ENCODE measurements at places on chromosomes 7 and 10.

- peak; percentile 2 for DNase-seq
Measured at GRCh38 chr7:19404912-19405329, 259.7 kb upstream of the FERD3L start.

DNA sequence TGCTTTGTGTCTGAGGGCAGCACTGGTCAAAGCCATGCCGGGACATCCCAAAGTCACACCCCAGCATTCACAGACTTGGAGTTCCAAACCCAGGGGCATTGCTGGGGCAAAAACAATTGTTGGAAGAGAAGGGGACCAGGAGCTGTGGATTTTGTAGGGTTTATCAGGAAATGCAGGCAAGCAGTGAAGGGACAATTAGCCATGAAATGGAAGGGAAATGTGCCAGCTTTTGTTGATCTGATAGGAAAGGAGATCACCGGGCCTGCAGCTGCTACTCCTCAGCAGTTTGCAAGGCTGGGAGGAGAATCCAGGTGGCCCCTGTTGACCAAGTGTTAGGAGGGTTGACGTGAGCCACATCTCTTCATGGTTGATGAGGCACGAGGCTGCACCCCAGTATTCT is 2.5 kb upstream of the BRI3 start:
- no peak for DNase-seq

GRCh38 chr7:151008511-151009323 is 15.6 kb downstream of the ATG9B start:
- DNase-seq, result peak; percentile 60

DNA sequence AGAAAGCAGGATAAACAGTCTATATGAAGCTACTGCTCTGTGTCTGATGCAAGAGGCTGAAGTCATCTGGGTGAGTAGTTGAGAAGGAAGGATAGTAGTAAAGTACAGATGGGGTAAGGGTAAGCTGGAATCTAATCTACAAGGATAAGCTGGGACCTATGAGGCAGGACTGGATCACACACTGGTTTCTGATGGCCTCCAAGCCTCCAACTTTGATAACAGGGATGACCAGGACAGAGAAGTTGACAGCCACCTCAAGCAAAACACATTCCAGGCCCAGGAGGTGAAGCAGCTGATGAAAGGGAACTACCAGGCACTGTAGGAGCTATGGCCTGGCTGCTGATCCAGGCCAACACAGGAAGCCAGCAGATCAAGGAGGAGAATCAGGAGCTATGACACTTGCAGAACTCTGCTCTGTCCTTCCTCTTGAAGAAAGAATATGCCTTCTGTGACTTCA is 278.1 kb upstream of the TMEM229A start:
- DNase-seq, result no peak

DNA sequence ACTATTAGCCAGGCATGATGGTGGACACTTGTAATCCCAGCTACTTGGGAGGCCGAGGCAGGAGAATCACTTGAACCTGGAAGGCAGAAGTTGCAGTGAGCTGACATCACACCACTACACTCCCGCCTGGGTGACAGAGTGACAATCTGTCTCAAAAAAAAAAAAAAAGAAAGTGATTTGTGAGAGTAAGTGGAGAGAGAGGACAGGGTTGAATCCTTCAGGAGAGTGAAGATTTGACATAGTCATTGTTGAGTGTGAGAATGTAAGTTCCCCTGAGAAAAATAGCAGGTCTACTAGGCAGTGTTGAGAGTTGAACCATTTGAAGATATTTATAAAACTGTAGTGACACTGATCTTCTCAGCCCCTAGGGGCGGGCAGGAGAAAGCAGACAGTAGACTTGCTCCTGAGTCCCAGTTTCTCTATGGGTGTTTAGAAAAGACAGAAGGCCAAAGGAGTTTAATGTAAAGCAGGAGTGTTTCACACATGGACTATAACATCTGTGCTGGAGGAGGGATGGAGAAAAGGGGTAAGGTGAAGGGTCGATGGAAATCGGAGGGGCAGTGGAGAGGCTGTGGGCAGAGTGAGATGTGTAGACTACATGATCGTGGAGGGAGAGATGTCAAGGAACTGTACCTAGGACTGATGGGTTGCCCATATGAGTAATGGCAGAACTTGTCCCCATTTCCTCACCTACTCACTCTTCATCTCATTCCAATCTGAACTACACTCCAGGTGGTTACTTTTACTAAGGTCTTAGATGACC is 13.7 kb upstream of the LAMB4 start:
- no peak for DNase-seq

DNA sequence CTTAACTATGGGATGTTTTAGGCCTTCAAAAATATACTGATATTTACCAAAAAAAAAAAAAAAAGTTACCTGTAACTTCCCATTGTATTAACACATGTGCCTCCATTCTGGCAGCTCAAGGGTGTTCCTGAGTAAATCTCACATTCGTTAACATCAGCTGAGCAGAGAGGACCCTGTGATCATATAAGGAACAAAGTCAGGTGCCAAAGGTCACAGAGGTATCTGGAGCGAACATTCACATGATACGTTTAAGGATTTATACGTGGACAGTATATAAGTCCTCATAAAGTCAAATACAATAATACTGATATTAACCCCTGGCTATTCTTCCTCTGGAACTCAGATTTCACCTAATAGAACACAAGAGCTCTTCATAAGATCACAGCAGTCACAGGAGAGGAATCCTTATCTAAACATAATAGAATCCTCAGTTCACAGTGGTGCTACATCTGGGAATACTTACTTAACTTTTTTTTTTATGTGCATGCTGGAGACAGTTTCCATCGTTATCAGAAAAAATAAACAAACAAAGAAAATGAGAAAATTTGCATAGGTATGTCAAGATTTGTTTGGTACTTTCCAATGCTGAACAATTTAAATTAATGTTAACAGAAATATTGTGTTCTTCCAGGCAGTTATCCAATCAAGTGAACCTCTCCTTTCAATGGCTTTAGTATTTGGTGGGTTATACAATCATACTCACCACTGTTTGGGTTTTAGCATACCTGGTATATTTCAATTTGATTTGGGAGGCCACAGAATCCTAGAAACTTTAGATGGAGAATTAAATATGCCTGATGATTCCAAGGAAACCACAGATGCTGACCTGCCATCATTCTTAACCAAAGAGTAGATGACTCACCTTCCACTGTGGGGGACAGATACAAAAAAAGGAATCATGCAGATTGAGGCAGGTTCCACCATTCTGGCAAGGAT is 6.6 kb downstream of the CUBN start:
- no peak for DNase-seq

- no peak for DNase-seq
Measured at GRCh38 chr10:109732254-109732965, 190.9 kb downstream of the XPNPEP1 start.

GRCh38 chr10:129029851-129030602 is 437.0 kb upstream of the MGMT start:
- no peak for DNase-seq

DNA sequence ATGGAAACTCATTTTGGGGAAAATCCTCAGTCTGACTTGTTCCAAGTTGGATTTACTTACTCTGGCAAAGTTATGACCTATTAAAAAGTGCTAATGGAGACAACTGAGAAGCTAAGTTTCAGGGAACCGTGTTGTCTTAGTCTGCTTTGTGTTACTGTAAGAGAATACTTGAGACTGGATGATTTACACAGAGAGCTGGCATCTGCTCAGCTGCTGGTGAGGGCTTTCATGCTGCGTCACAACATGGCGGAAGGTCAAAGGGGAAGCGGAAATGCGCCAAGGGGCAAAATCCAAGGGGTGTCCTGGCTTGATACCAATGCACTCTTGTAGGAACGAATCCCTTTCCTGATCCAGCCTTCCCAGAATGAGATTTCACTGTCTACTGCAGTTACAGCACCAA is 46.4 kb downstream of the MTURN start:
- DNase-seq, result no peak

GRCh38 chr10:13053794-13054462 is 46.0 kb upstream of the OPTN start:
- no peak for DNase-seq

DNA sequence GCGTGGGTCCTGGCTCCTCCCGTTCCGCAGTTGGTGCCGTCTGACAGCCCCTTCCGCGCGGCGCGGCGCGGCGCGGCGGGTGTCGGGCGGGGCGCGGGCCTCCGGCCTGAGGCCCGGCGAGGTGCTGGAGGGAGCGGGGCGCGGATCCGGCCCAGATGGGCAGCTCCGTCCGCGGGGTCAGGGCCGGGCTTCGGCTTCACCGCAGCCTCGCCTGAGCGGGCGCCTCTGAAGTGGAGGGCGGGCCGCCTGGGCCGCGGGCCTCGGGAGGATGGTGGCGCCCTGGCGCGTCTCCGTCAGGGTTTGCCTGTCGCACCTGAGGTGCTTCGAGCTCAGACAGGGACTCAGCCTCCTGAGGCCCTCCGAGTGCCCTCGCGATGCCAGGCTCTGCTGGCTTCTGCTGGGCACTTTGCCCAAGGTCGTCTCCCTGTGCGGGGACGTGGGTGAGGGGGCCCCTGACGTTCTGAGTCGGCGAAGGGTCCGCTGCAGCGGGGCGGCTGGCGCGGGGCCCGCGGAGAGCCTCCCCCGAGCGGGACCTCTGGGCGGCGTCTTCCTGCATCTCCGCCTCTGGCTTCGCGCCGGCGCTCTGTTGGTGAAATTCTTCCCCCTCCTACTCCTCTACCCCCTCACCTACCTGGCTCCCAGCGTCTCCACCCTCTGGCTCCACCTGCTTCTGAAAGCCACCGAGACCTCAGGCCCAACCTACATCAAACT is 473 bp downstream of the ADCK2 start:
- DNase-seq, result peak; percentile 77

GRCh38 chr7:123075838-123076467 is 80.5 kb upstream of the TAS2R16 start:
- DNase-seq, result no peak

DNA sequence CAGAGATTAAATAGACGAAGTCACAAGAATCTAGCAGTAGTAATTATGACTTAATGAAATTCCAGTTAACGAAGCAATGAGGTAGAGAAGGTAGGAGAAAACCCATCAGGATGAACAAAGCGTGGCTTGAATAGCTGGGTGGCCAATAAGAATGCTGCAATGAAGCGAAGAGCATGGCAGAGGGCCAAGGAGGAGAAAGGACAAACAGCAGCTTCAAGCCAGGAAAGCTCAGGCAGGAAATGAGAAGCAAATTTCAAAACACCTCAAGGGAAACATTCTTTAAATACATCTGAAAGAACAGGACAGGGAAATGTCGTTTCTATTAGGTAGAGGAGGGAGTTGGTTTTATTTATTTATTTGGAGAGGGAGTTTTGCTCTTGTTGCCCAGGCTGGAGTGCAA is 122.5 kb downstream of the KIAA1217 start:
- DNase-seq, result no peak

Data from head of caudate nucleus (tissue), 42 donors.